ENCODE measurements at places on chromosomes 7 and 10.

DNA sequence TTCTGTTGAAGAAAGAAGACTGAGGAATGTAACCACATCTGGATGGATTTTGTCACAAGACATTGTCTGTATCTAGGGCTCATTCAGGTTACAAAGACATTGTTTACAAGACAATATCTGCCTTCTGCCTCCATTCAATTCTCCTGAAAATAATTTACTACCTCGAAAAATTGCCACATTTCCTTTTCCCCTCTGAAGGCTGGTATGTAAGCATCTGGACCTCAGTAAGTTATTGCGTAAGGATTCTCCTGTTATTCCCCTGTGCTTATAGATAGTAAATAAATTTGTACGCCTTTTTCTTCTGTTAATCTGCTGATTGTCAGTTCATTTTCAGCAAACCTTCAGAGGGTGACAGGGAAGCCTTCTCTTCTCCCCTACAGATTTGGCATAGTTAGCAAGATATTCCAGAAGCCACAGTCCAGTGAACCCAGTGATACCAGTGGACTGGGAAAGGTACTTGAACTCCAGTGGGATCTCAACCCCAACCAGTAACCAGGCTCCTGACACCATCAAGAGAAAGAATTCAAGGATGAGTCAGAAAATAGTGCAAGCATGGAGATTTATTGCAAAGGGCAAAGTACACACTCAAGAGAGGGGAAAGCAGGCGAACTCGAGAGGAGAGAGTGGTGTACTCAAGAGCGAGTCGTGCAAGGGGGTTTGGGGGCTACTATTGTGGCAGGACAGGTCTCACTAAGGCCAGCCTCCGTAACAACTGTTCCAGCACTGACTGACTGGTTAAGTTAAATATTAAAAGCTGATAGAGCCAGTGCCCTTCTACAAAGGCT is 706.9 kb upstream of the GHITM start:
- DNase-seq, result no peak

GRCh38 chr7:81294897-81295515 is 376.2 kb upstream of the SEMA3C start:
- DNase-seq, result no peak

- DNase-seq, result no peak
Observed at GRCh38 chr10:59904426-59905065, 1.8 kb downstream of the CCDC6 start.

- DNase-seq, result no peak
Observed at GRCh38 chr10:16436367-16436757, 448 bp upstream of the PTER start.

DNA sequence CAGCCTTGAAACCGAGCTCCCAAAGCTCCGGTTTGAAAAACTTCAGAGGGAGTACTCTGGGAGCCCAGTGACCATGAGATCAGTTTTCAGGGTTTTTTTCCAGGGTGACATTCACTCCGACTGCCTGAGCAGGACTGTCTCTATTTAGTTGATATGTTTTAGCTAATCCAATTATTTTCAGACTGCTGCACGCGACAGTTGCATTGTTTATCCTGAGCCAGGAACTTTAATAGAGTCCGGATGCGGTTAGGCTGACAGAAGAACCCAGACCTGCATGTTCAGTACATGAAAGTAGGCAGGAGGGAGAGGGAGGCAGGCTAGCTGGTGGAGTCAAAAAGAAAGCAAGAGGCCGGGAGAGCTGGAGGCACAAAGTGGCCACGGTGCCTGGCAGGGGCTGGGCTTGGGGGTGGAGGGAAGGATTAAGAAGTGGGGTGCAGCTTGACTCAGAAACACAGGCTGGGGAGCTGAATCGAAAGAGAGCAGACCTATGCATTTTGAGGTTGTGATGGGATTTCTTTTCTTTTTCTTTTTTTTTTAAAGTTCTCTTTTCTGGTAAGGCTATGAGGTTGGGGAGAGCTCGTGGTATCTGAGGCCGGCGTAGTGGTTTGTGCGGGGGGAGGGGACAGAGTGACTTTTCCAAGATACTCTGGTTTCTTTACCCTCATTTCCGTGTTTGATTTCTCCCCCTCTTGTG is 5.7 kb downstream of the GATA3 start:
- DNase-seq, result no peak

DNA sequence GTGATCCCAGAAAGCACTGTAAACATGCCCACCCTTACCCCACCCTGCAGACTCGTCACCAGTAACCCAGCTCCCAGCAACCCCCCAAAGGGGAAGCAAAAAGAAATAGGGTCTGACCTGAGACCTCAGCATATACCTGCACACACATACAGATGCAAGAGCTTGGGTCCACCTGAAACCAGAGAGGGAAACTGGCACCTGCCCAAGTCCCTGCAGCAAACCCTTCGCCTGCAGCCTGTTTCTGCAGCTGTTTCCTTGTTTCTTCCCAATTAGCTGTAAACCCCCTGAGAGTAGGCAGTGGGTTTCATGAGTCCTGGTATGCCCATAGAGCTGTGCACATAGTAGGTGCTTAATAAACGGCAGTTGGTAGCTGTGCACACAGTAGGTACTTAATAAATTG is 140.5 kb downstream of the FGFR2 start:
- no peak for DNase-seq
